HepG2 (cell line): ENCODE measurements at places on chromosomes 16 and 17. TPM values are rescaled to one million over a fixed set of nuclear protein-coding genes. Genes with fewer than 3 reads are reported as not detected.

- H3K27ac ChIP-seq = no peak overlapping the region
- H3K36me3 ChIP-seq = no peaks in the 10 kb centered on the region
- DNase-seq = no peak
- H3K4me3 ChIP-seq = no peak overlapping the region
- no peaks in the 10 kb centered on the region for H3K4me1 ChIP-seq
These were observed 48.9 kb upstream of the ASIC2 start for GRCh38 chr17:33342025-33342424.

- H3K4me3 ChIP-seq = no peak overlapping the region
- no peaks in the 10 kb centered on the region for H3K36me3 ChIP-seq
- H3K4me1 ChIP-seq = peaks cover 52% of the 10 kb centered on the region
- no peaks in the 10 kb centered on the region for H3K27me3 ChIP-seq
- DNase-seq = no peak
These were observed 116.0 kb downstream of the SNX29 start for GRCh38 chr16:12092544-12092921.

GRCh38 chr17:29177541-29177870, 2.7 kb downstream of the MYO18A start:
- no peak for DNase-seq
- H3K4me1 ChIP-seq = peaks cover 43% of the 10 kb centered on the region
- peak overlapping the region; percentile 88 for H3K4me3 ChIP-seq
- H3K27ac ChIP-seq = peak overlapping the region; percentile 98
- H3K36me3 ChIP-seq = no peaks in the 10 kb centered on the region

- peaks cover 33% of the 10 kb centered on the region for H3K36me3 ChIP-seq
- no peak overlapping the region for H3K27ac ChIP-seq
- no peaks in the 10 kb centered on the region for H3K4me1 ChIP-seq
- DNase-seq = no peak
These were observed 114.5 kb upstream of the CHMP6 start for GRCh38 chr17:80876950-80877728.

DNA sequence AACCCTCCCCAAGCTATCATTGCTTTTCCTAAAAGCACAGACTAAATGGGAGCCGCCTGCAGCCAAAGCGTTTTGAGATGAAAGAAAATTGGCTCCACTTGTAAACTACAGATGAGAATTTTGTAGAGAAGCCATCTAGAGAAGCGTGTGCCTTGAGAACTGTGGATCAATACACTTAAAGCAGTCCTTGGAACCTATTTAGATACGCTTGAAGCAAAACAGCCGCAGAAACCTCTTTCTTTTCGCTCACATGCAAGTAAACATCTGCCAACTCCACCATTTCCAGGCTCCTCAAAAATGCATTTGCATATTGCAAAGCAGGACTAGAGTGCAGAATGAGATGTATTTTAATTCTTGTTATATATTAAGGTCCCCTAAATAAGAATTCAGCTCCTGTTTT, 13.1 kb downstream of the KIAA0513 start:
- DNase-seq = no peak
- H3K4me1 ChIP-seq = no peaks in the 10 kb centered on the region
- no peaks in the 10 kb centered on the region for H3K36me3 ChIP-seq
- no peak overlapping the region for H3K4me3 ChIP-seq

Gene CD7
- 29.7 and 67.6 TPM in 2 replicates for total RNA-seq

DNA sequence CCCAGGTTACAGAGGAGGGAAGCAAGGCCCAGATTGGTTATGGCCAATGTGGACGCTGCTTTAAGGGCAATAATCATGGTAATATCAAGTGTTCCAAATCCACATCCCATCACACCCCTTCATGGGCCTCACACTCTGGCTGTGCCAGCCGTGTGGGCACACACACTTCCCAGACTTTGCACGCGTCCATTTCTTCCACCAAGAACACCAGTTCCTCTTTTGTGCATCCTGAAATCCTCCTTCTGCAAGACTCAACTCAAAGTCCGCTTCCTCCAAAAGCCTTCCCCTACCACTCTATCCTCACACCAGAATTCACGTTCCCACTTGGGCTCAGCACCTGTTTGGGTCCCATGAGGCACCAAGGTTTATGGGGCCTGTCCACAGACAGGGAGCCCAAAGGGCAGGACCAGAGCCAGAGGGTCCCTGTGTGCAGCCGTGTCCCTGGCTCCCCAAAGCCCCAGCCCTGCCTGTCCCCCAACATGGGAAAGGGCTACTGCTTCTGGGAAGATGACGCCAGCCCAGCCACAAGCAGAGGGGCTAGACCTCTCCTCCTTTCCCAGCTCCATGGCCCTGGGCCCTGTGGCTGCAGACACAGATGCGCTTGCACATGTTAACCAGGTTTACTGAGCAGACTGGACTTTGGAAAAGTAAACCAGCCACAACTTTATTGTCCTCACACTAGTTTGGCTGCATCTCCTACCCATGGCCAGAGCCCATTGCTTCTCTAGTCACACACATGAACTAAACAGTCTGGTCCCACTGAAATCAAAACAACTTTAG, 20.3 kb downstream of the SPNS3 start:
- peak overlapping the region; percentile 14 for H3K27ac ChIP-seq
- no peaks in the 10 kb centered on the region for H3K27me3 ChIP-seq
- H3K4me3 ChIP-seq = no peak overlapping the region
- peak; percentile 82 for DNase-seq

DNA sequence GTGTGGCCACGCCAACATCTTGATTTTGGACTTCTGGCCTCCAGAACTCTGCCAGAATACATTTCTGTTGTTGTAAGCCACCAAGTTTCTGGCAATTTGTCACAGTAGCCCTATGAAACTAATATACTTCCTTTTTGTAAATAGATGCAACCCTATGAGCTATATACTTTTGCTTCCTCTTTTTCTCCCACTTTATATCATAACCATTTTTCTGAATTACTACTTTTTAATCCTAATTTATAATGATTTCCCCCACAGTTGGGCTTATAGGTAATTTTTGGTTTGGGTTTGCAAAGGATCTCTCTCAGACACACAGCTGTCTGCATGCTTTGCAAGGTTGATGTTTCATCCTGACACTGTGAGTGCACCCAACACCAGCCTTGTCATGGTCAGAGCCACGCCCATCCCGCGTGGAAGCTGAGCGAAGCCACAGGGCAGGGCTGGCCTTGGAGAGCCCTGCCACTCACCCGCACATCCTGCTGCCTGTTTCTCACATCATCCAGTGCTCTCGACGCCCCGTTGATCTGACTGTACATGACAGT, 5.8 kb downstream of the TRIM25 start:
- DNase-seq = no peak
- peaks cover 36% of the 10 kb centered on the region for H3K4me1 ChIP-seq
- H3K27ac ChIP-seq = no peak overlapping the region
- H3K27me3 ChIP-seq = no peaks in the 10 kb centered on the region; the same call in 2 of the 3 replicates
